ENCODE measurements at places on chromosomes 4 and X.

DNA sequence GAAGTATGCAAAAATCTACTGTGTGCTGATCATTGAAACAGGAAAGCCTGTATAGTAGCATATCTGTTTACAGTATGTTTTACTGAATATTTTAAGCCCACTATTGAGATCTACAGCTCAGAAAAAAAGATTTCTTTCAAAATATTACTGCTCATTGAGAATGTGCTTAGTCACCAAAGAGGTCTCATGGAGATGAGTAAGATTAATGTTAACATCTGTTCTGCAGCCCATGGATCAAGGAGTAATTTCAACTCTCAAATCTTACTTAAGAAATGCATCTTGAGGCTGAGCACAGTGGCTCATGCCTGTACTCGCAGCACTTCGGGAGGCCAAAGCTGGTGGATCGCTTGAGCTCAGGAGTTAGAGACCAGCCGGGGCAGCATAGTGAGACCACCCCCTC lies 3.3 kb downstream of the RNF4 start:
- DNase-seq: no peak

DNA sequence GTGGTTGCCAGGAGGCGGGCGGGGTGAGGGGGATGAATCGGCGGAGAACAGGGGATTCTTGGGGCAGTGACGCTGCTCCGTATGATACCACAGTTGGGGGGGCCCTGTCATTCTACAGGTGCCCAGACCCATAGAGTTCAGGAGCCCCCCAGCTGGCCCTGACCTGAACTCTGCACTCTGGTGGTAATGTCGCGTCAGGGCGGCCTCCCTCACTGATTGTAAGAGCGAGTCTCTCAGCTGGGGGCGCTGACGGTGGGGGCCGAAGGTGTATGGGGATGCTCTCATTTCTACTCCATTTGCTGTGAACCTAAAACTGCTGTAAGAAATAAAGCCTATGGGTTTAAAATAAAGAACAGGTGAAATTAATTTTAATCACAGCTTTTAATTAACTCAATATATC lies 91.8 kb upstream of the PSAPL1 start:
- DNase-seq: no peak

DNA sequence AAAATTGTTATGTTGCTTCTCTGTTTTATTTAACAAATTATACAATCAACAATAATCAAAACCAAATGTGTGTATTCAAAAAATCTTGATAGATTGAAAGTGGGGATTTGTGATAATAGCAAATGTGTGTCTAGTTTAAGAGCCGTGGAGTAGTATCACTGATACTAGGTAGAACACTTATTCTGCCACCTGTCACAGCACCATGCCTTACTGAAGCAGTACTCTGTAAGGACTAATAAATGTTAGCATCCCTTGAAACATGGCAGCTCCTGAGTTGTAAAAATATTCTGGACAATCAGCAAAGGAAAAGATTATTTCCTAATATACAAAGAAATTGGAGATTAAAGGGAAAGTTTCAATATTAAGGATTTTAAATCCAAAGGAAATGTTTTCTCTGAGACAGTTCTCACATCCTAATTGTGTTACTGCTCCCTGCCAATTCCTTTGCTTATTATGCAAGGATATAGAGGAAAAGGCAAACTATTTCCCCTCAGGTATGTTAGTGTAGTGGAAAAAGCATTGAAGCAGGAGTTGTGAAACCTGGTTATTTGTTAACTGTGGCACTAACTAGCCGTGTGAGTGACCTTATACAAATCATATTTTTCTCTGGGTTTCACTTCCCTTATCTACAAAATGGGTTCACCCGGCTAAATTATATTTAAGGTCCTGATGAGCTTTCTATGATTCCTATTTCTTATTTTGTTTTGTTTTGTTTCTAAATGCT lies 303.1 kb downstream of the ARHGAP24 start:
- no peak for DNase-seq

DNA sequence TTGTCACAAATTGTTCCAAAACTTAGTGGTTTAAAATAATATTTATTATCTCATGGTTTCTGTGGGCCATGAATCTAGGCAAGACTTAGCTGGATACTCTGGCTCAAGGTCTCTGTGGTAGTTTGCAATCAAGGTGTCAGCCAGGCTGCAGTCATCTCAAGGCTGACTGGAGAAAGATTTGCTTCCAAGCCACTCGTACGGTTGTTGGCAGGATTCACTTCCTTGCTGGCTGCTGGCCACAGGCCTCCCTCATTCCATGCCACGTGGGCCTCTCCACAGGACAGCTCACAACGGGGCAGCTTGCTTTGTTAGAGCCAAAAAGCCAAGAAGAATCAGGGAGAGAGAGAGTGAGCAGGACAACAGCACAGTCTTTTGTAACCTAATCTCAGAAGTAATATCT lies 101.4 kb downstream of the WWC2 start:
- no peak for DNase-seq

DNA sequence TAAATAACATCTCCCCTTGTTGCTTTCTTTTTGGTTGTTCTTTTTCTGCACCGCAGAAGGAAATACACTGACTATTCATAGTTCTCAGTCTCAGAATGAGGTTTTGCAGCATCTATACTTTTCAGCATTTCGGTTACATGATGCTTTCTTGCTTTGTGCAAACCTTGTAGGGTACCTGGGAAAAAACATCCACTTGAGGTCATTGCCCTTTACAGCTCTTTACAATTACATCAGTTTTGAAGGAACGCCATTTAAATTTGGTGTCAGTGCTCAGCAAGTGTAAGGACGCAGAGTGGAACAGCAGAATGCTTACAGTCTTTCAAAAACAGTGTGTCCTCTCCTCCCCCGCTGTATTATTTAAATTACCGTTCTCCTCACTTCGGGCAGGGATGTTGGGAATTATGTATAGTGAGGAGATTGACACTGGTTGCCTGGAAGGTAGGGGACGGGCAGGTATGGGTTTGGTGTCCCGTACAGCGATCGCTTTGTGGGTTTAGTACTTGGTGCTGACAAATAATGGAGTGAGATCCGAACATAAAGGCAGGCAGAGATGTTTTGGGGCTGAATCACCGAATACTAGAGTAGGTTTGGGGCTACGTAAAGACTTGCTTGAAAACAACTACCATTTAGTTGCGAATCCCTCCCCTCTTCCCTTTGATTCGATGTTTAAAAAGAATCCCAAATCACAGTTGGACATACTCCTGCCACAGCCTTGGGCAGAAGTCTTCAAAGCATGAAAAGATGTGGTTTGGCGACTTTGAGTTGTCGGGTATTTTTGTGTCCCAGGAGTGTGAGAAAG lies 2.0 kb upstream of the NKX3-2 start:
- DNase-seq: no peak

GRCh38 chr4:20084488-20084887 lies 167.2 kb upstream of the SLIT2 start:
- DNase-seq: no peak

DNA sequence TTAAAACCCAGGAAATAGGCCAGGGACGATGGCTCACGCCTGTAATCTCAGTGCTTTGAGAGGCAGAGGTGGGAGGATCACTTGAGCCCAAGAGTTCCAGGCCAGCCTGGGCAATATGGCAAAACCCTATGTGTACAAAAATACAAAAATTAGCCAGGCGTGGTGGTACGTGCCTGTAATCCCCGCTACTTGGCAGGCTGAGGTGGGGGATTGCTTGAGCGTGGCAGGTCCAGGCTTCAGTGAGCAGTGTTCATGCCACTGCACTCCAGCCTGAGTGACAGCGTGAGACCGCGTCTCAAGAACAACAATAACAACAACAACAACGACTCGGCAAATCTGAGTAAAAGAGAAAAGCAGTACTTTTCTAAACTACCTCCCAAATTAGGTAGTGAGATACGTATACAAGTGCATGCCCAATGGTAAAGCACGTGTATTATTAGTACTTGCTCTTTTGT lies 13.0 kb upstream of the NDUFC1 start:
- no peak for DNase-seq

DNA sequence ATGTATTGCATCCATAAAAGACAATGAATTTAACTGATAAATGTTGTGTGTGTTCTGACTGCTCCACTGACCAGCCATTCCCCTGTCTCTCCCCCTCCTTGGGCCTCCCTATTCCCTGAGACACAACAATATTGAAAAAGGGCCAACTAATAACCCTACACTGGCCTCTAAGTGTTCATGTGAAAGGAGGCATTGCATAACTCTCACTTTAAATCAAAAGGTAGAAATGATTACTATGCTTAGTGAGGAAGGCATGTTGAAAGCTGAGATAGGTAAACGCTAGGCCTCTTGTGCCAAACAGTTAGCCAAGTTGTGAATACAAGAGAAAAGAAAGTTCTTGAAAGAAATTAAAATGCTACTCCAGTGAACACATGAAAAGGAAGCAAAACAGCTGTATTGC lies 152.7 kb downstream of the POU4F2 start:
- DNase-seq: no peak

DNA sequence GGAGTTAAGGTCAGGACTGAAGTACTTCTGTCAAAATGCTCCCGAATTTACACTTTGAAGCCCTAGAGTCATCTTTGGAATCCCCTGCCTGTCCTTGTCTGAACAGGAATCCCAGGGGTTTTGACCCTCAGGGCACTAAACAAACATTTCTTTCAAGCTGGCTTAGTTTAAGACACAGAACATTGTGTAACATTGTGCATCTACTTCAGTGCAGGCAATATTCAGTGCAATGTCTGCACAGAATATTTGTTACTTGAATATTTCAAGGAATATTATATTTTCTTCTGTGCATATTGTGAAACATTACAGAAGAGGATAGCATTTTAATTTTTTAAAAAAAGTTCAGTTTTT lies 763.4 kb downstream of the PCDH18 start:
- no peak for DNase-seq

- DNase-seq: no peak
Observed at GRCh38 chr4:48216563-48216962, 53.1 kb downstream of the TEC start.

DNA sequence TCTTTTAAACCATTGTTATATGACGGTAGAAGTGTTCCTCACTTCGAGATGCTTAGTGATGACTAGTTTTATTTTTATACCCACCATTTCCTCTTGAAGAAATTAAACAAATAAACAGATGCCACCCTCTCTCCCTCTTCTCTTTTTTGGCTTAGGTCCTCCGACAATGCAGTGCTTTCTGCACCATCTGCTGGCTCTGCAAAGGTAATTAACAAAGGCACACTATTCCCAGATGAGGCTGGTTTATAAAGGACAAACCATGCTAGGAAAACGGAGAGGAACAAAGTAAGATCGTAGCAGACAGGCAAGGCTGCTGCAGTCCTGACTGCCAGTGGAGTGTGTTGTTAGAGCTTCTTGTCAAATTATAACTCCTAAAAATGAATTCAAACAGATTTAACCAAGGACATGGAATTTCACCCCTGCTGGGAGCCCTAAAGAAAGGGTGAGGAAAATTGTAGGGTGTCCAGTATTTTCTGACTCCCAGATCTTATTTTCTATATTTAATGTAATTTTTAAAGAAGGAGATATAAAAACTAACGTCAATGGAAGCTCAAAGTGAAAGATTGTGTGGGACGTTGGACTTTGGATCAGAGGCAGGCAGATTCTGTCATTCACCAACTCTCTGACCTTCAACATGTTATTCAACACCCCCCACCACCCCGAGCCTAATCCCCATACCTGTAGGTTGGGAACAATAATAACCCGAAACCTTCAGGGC lies 142.1 kb downstream of the CPEB2 start:
- DNase-seq: no peak

DNA sequence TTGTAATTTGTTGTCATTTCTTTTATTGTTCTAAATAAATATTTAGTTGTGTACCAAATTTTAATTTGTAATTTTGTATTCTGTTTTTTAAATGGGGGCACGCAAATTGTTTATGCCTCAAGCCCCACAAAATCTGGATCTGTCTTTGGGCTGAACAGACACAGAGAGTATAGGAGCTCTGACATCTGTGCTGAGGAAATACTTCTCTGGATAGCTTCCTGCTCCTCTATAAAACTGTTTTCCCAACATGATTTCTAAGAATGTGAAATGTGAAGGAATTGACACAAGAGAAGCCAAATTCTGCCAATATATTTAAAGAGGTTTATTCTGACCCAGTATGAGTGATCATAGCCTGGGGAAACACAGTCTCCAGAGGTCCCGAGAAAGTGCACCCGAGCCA lies 93.0 kb downstream of the IL13RA2 start:
- no peak for DNase-seq

DNA sequence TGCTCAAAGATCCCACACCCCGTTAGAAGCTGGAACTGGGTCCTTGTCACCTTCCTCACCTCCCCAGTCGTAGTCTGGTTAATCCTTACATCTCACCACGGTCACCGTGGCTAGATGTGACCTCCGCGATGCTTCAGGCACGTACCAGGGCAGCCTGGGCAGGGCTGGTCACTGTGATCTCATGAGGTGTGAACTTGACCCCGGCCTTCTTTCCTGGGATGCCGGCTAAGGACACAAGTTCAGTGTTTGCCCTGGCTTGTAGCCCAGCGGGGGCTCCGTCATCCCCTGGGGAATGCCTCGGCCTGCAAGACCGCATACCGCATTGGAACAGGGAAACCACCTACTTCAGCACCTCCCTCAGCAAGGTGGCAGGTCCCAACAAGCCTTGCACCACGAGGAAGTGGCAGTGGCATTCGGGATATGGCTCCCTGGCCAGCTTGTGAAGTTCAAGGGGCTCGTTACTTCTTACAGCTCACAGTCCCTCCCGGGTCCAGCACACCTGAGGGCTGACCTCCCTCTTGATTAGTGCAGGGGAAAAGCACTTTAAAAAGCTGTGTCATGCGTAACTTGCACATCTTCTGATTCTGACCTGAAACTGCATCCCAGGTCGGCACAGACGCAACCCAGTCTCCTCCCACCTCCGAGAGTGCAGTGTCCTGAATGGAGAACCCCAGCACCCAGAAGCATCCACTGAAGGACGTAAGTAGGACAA lies 25.9 kb downstream of the NOP14 start:
- peak; percentile 48 for DNase-seq

- DNase-seq: no peak
Observed at GRCh38 chrX:52852110-52852860, 15.6 kb downstream of the XAGE3 start.

DNA sequence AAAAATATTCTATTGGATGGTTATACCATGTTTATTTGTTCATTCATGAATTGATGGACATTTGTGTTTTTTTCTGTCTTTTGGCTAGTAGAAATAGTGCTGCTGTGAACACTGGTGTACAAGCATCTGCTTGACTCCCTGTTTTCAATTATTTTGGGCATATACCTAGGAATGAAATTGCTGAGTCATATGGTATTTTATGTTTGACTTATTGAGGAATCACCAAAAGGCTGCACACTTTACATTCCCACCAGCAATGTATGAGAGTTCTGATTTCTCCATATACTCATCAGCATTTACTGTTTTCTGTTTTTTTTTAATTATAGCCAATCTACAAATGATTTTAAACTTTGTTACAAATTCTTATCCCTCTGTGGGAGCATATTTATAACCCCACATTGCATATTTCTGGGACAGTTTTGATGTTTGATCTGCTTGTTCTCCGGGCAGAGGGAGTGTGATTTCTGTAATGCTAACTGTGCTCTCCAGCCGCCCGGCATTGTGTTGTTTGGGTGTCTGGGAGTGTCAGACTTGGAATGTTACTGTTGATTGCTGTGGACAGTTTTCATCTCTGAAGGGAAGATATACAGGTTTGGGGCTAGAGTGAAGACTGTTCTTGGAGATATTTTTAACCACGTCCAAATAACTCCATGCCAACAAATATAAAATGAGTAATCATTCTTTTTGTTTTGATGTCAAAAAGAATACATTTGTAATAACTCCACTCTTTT lies 60.5 kb upstream of the PGRMC2 start:
- no peak for DNase-seq

GRCh38 chr4:147644471-147644870 lies 27.3 kb downstream of the TMEM184C start:
- no peak for DNase-seq

All from activated naive CD4-positive, alpha-beta T cell treated with Interleukin-2 at 50 U/mL for 16 hours (primary cell).